ENCODE measurements at places on chromosomes 1 and 21.

DNA sequence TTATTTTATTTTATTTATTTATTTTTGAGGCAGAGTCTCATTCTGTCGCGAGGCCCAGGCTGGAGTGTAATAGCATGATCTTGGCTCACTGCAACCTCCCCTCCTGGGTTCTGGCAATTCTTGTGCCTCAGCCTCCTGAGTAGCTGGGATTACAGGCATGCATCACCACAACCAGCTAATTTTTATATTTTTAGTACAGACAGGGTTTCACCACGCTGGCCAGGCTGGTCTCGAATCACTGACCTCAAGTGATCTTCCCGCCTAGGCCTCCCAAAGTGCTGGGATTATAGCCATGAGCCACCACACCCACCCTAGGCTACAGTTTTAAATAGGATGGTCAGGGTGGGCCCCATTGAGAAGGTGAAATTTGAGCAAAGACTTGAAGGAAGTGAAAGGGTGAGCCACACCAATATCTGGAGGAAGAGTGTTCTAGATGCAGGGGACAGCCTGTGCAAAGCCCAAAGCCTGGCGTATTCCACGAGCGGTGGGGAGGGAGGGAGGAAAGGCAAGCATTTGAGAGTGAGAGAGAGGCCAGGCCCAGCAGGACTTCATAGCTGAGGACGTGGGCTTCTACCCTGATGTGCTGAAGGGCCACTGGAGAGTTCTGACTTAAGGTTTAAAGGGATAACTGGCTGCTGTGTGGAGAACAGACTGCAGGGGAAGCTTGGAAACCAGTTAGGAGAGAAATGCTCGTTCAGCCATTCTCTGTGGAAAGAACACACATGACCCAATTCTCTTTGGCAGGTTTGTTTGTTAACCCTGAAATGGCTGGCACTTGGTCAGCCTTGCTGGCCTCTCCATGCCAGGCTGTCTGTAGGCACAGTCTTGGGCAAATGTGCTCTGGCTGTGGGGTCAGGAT, 62.6 kb upstream of the FAM20B start:
- no peak for DNase-seq

DNA sequence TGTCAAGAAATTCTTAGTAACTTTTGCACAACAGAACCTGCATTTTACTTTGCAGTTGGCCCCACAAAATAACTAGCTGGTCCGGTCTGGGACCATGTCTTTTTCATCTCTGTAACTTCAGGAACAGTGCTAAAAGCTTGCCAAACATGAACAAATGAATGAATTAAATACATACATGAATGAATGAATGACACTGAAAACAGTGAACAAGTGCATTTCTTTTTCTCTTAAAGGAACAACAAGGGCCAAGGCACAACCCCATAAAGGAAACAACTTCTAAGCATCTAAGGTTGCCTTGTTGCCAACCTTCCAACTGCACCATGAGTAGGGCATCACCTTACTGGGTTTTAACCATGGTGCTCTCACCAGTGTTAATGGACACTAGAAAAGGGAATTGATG, 534.4 kb upstream of the PKN2 start:
- DNase-seq, result no peak

DNA sequence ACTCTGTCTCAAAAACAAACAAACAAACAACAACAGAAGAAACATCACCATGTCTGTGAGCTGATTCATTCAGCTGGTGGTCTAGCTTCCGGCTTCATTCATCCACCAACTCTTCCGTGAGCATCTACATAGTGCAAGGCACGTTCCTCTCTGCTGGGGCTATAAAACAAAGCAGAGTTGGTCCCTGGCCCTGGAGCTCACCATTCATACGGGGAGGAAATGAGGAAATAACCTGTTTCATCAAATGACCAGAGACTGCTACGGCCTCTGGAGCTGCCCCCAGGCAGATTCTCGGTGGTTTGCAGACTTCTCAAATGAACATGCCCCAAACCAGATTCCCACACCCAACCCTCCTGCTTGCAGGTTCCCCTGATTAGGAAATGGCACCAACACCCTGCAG, 41.0 kb upstream of the ID3 start:
- no peak for DNase-seq

- no peak for DNase-seq
Observed at GRCh38 chr1:199208847-199209246, 570.0 kb downstream of the PTPRC start.

All from NCI-H510A (cell line).